ENCODE measurements at places on chromosomes 1 and 21. TPM values are rescaled to one million over a fixed set of nuclear protein-coding genes. Genes with fewer than 3 reads are reported as not detected.

The PLPPR5 gene
- 1.4 TPM for polyA plus RNA-seq

The PADI1 gene
- not detected for polyA plus RNA-seq

The COX20 gene
- polyA plus RNA-seq: 106 TPM

The ATP1A4 gene
- polyA plus RNA-seq: not detected

The SPATA1 gene
- polyA plus RNA-seq: 1.2 TPM

The BTBD19 gene
- polyA plus RNA-seq: 25.0 TPM

The TENT5C gene
- 4.1 TPM for polyA plus RNA-seq

The KIAA0040 gene
- polyA plus RNA-seq: 14.8 TPM

The GRIK3 gene
- 4.2 TPM for polyA plus RNA-seq

The VANGL2 gene
- 37.9 TPM for polyA plus RNA-seq

GRCh38 chr21:45632637-45633251 lies 10.8 kb upstream of the PCBP3 start:
- no peak for DNase-seq

GRCh38 chr1:228810878-228811711 lies 75.8 kb downstream of the RHOU start:
- no peak for DNase-seq

GRCh38 chr1:109613361-109614147 lies 5.9 kb downstream of the GNAT2 start:
- DNase-seq: no peak

DNA sequence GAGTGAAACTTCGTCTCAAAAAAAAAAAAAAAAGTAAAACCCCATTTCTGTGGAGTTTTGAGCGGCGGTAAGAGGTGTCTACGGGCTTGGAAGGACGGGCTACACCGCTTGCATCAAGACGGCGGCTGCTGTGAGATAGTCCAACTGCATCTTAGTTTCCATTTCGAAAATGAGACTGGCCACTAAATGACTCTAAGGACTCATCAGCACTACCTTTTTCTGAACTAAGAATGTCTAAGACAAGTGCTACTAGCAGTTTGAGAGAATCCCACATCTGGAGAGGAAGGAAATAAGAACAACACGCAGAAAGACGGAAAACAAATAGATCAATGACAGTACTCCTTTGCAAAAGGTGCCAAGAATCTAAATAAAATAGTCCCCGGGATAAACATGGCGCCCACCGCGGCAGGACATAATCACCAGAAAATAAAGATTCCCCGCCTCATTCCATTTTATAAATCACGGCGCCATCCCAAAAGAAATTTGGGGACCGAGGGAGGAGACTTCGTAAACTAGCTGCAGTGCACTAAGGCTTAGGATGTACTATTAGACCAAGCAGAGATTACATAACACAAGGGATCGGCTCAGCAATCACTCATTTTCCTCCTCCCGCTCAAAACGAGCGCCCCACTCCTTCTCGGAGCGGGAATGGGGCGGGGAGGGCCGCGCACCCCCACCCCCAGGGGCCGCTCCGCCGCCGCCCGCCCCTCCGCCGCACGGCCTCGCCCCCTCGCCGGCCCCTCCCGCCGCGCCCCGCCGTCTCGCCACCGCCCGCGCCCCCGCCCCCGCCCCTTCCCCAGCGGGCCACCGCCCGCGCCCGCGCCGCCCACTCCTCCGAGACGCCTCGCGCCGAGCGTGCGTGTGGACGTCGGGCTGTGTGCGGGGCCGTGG lies 1.1 kb downstream of the POGZ start:
- DNase-seq: peak; percentile 72

- DNase-seq: no peak
Observed at GRCh38 chr1:69110851-69111250, 456.9 kb upstream of the LRRC7 start.

- DNase-seq: no peak
Observed at GRCh38 chr1:42971841-42972291, 13.2 kb upstream of the SLC2A1 start.

GRCh38 chr1:66374561-66375111 lies 159.3 kb upstream of the SGIP1 start:
- no peak for DNase-seq

- no peak for DNase-seq
Observed at GRCh38 chr1:233442026-233442780, 114.7 kb downstream of the MAP3K21 start.

GRCh38 chr1:92404661-92405060 lies 82.1 kb downstream of the GFI1 start:
- no peak for DNase-seq

GRCh38 chr1:205373022-205373797 lies 16.5 kb upstream of the KLHDC8A start:
- DNase-seq: no peak

DNA sequence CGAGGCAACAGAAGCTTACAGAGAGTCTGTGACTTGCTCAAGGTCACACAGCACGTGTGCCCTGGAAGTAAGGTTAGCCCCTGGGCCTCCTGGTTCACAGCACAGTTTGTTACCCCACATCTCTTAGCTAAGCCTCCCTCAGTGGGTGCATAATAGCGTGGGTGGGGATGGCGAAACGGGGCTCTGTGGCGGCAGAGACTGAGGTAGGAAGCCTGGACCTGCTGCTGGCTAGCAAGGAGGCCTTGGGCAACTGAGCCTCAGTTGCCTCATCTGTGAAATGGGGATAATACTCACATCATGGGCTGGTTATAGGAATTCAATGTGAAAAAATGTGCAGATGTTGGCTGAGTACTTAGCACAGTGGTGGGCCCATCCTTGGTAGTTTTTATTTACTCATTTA lies 596 bp downstream of the PADI4 start:
- no peak for DNase-seq

DNA sequence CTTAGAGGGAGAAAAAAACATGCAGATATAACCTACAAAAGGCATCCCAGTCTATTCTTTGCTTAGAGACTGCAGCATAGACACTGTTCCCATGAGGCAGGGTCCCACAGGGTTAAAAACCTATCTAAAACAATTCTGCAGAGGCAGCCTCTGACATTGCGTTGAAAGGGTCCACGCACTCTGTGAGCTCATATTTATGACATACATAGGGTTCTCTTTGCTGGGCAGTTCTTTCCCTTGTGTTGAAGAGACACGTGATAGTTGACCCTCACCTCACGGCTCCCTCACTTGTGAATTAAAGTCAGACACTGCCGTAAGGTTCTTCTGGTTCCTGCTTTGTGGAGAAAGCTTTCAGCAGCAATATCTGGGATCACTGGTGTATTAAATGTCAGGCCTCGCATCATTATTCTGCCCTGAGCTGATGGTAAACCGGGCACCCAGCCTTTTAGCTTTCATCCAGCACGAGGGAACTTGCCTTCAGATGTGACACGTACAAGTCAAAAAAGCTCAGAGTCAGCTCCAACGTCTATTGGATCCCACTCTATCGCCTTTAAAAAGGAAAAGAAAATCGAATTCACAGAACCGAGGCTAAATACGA lies 52.8 kb upstream of the HNRNPU start:
- DNase-seq: no peak

- no peak for DNase-seq
Observed at GRCh38 chr1:116345843-116346242, 27.2 kb upstream of the ATP1A1 start.

DNA sequence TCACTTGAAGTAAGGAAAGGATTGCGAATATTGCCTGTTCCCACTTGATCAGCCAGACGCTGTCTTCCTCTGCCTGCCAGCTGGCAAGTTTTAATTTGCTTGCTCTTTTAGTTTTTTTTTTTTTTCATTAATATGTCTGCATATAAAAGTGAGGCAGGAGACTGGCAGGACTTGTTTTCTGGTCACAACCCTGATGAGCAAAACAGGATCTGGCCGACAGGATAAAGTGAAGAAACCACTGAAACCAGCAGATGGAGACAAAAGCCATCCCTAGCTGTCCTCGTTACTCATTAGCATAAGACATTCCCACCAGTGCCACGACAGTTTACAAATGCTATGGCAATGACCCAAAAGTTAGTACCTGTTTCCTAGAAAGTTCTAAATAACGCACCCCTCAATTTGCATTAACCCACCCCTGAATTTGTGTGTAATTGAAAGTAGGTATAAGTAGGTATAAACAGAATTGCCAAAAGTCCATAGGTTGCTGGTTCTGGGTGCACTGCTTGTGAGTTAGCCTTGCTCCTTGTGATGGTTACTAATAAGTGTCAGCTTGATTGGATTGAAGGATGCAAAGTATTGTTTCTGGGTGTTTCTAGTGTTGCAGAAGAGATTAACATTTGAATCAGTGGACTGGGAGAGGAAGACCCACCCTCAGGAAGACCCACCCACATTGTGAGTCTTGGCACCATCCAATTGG lies 60.8 kb downstream of the ZNF684 start:
- no peak for DNase-seq

- no peak for DNase-seq
Observed at GRCh38 chr1:103372866-103373265, 152.6 kb upstream of the RNPC3 start.

GRCh38 chr1:208110296-208110695 lies 133.9 kb downstream of the PLXNA2 start:
- no peak for DNase-seq

- DNase-seq: no peak
Observed at GRCh38 chr1:87464022-87464490, 135.4 kb downstream of the LMO4 start.

GRCh38 chr1:191888996-191889622 lies 269.2 kb upstream of the RGS18 start:
- no peak for DNase-seq

- DNase-seq: no peak
Observed at GRCh38 chr1:72932025-72932424, 649.7 kb upstream of the NEGR1 start.

DNA sequence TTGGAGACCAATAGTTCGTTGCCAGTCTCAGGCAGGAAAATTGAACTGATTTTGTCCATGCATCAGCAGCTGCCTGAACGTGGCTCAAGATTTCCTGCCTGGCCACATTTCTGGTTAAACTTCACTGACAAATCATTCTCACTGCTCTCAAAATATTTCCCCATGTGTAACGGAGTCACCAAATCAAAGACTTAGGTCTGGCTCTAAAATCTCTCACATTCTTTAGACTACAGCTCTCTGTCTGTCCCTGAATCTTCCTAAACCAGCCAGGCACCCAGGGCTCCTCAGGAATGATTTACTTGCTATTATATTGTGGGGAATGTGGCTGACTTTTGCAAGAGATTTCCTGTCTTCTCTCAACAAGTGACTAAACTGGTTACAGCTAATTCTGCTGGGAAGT lies 49.2 kb upstream of the GJA8 start:
- DNase-seq: no peak

DNA sequence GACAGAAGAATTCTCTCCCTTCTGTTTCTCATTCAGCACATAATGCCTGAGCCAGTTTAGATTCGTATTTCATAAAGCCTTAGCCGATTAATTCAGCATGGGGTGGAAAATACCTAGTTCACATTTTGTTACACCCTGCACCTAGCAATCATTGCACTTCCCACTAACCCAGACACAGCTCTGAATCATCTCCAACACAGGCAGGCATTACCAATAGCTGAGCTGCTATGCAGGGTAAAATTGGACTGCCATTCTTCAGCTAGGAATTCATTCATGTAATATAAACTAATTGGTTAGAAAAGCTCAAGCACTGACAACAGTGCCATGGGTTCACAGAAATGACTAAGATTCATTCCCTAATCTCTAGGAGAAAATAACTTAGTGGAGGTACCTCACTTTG lies 26.9 kb upstream of the NKAIN1 start:
- no peak for DNase-seq
